ENCODE measurements at places on chromosomes 1 and 21. TPM values are rescaled to one million over a fixed set of nuclear protein-coding genes. Genes with fewer than 3 reads are reported as not detected.

CD52 gene
- not detected for total RNA-seq

TSTD1 gene
- total RNA-seq, result 26.1 TPM

RAP1GAP gene
- total RNA-seq, result 22.6 TPM

ZNF593OS gene
- not detected for total RNA-seq

ADCY10 gene
- total RNA-seq, result 0.25 TPM

KCNE2 gene
- 0.25 TPM for total RNA-seq

SAMD13 gene
- 1.7 TPM for total RNA-seq

EFNA1 gene
- 2.7 TPM for total RNA-seq

NEK7 gene
- 12.8 TPM for total RNA-seq

IL22RA1 gene
- not detected for total RNA-seq

KIF21B gene
- 178 TPM for total RNA-seq

CHODL gene
- 2.0 TPM for total RNA-seq

NBPF4 gene
- total RNA-seq, result not detected

KRTAP12-1 gene
- not detected for total RNA-seq

BCAN gene
- total RNA-seq, result 98.8 TPM

TUT4 gene
- 95.1 TPM for total RNA-seq

CNIH3 gene
- total RNA-seq, result 26.6 TPM

NFASC gene
- total RNA-seq, result 35.2 TPM

TMPRSS15 gene
- under 0.01 TPM for total RNA-seq

ARTN gene
- total RNA-seq, result 0.49 TPM

CFAP107 gene
- not detected for total RNA-seq

GPR52 gene
- 1.7 TPM for total RNA-seq

FAM131C gene
- 2.7 TPM for total RNA-seq

LCK gene
- total RNA-seq, result not detected

PLEKHM2 gene
- total RNA-seq, result 30.0 TPM

RHCE gene
- 0.25 TPM for total RNA-seq

THEMIS2 gene
- total RNA-seq, result 3.7 TPM

STYXL2 gene
- total RNA-seq, result 0.25 TPM

FBXO2 gene
- total RNA-seq, result 3.4 TPM

RASAL2 gene
- total RNA-seq, result 28.8 TPM

HRNR gene
- not detected for total RNA-seq

C8B gene
- total RNA-seq, result not detected

IBA57 gene
- 4.2 TPM for total RNA-seq

HTR6 gene
- total RNA-seq, result 0.25 TPM

ADAMTSL4 gene
- 0.25 TPM for total RNA-seq

GPA33 gene
- total RNA-seq, result not detected

MACO1 gene
- 56.3 TPM for total RNA-seq

CR1L gene
- total RNA-seq, result not detected

PCBP3 gene
- total RNA-seq, result 2.7 TPM

GPN2 gene
- 9.3 TPM for total RNA-seq

CELSR2 gene
- 46.5 TPM for total RNA-seq

PKLR gene
- total RNA-seq, result 0.49 TPM

SPATA45 gene
- total RNA-seq, result 0.49 TPM

VASH2 gene
- 37.6 TPM for total RNA-seq

NECTIN4 gene
- not detected for total RNA-seq

ANKRD34A gene
- 1.7 TPM for total RNA-seq

OR6N1 gene
- not detected for total RNA-seq

LDLRAD1 gene
- not detected for total RNA-seq

SELL gene
- total RNA-seq, result 0.49 TPM

CELA3B gene
- not detected for total RNA-seq

NTRK1 gene
- 0.25 TPM for total RNA-seq

CYP4A22 gene
- total RNA-seq, result not detected

THEM4 gene
- 4.2 TPM for total RNA-seq

TNFRSF1B gene
- total RNA-seq, result 2.0 TPM

ZBTB7B gene
- total RNA-seq, result 1.5 TPM

TNFSF4 gene
- 0.74 TPM for total RNA-seq

FAM89A gene
- 1.5 TPM for total RNA-seq

LRRC38 gene
- under 0.01 TPM for total RNA-seq
